Activated naive CD4-positive, alpha-beta T cell treated with Interleukin-2 at 50 U/mL for 16 hours (primary cell): ENCODE measurements at places on chromosomes 16 and 17.

- no peak for DNase-seq
These were observed 12.4 kb upstream of the ST6GALNAC2 start for GRCh38 chr17:76598004-76598439.

DNA sequence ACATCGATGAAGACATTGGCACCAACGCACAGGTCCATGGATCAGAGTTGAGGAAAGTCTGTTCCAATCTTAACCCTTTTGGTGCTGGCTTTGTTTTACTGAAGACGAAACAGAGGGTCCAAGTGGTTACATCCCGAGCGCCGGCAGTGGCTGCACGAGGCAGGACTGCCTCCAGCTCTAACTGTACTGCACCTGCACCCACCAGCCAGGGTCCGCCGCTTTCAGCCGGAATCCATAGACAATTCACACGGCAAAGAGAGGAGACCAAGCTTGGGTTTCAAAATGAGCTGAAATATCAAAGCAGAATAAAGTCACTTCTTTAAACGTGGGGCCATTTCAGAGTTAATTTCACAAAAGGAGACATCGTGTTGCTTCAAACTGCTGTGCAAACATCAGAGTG is 21.2 kb upstream of the ZC3H18 start:
- DNase-seq: no peak

DNA sequence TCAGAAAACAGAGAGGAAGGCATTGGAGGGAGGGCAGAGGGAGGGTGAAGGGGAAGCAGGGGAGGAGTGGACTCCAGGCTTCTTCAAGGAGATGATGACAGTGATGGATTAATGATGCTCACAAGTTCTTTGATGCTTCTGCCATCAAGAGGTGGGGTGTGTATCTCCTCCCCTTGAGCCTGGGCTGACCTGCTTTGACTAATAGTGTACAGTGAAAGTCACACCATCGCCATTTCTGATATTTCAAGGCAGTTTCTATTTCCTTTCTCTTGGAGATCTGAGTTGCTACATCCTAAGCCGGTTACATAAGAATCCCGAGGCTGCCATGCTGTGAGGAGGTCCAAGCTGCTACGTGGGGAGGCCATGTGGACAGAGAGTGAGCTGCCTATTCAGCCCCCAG is 312.5 kb downstream of the MAF start:
- DNase-seq: peak; percentile 23

GRCh38 chr16:56475201-56475600 is 23.8 kb downstream of the OGFOD1 start:
- DNase-seq: no peak

DNA sequence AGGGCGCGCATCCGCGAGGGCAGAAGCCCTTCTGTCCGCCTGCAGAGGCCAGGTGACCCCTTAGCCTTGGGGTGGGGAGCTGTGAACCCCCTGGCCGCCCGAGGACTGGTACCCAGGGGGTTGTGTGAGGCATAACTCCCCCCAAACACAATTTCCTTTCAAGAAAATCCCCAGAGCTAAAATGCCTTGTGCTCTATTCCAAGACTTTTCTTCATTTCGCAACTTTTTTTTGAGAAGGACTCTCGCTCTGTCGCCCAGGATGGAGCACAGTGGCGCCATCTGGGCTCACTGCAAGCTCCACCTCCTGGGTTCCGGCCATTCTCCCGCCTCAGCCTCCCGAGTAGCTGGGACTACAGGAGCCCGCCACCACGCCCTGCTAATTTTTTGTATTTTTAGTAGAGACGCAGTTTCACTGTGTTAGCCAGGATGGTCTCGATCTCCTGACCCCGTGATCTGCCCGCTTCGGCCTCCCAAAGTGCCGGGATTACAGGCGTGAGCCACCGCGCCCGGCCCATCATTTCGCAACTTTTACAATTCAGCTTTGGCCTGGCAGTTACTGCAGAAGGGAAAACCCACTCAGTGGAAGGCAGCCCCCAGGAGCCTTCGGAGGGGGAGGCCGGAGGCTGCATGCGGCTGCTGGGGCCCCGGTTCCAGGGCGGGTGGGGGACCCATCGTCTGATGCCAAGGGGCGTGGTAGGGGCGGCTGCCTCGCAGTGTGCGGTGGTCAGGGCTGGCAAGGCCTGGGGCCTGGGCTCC is 963 bp upstream of the APRT start:
- no peak for DNase-seq

GRCh38 chr17:8392274-8392673 is 5.4 kb downstream of the RNF222 start:
- DNase-seq: no peak

DNA sequence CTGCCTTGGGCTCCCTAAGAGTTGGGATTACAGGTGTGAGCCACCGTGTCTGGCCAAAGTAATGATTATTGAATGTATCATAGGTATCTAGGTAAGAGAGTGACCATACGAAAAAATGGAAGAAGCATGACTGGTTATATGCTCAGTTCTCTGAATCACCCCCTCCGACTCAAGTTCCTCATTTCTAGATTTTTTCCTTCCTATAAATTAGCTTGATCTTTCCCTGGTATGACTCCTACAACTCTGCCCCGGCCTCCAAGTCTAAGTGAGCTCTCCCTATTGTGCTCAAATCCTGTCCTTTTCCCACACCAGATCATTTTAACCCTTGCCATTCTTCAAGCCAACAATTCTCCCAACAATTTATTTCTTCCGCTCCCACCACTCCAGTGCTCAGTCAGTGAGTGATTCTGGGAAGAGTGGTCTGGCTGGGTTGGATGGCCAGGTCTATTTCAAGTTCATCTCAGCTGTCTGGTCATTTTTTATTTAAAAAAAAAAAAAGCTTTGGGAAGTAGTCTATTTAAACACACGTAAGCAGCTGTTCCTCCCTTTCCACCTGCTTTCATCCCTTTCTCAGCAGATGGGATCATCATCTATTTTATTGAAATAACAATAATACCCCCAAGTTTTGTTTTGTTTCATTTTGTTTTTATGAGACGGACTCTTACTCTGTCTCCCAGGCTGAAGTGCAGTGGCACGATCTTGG is 120.2 kb upstream of the HS3ST2 start:
- DNase-seq: no peak

DNA sequence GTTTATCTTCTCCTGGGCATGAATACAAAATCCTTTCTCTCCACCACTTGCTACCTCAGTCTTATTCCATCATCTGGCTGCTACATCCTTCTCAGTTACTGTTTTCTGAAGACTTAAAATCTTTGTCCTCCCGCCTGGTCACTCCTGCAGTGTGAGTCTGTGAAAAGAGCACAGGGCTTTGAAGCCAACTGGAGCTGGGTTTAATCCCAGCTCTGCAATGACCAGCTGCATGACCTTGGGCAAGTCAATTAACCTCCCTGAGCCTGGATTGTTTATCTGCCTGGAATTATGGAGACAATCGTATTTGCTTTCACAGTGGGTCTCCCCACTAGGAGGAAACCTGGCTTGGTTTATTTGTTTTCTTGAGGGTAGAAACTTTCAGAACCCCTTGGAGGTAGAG is 183.2 kb downstream of the GSG1L start:
- no peak for DNase-seq

GRCh38 chr17:12024327-12024726 is 3.6 kb downstream of the MAP2K4 start:
- DNase-seq: no peak

DNA sequence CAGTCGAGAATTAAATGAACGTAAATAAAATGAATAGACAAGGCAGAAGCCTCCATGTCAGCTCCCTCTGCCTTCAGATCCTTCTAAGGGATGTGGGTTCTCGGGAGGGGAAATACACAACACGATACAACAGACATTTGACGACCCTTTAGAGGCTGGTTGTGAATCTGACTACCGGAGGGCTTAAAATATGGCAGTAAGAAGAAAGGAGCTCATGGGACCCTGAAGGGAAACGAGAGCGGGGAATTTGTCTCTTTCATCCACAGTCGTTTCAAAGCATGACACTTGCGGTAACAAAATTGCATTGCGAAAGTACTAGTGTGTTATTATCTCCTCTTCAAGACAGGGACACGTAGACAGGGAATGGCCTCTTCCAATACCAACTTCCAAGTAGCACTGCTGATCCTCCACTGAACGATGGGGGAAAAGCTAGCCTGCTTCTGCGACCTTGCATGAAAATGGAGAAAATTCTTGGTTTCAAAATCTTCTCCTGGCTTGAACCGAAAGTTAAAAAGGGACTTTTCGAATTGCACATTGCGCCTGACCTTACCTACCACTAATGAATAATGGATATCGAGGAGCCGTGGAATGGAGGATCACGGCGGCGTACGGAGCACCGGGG is 1.2 kb upstream of the TNRC6C start:
- DNase-seq: no peak

DNA sequence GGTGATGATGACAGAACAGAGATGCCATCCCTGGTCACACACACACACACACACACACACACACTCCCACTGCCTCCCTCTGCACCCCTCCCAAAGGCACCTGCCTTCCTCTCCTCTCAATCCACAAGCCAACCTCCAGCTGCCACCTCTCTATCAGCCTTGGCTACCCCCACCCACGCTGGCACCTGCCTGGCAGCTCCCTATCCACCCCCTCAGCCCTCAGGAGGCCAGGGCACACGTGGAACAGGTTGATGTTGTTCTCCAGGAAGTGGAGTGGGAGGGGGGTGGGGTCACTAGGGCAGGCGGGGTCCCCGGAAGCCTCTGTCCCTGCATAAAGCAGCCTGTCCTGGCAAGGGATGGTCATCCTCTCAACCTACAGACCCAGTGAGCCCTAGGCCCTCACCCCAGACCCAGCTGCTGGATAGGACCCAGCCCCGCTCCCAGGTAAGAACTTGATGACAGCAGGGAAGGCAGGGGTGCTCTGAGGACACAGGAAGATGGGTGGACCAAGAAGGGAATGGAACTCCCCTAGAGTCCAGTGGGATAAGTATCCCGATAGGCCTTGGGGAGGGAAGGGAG is at the start of gene GSDMA:
Gene GSDMA, plus strand, starts transcription at position 363 of the 579 bp plus-strand sequence. CDS start 2,684 bp downstream, outside the sequence.
- peak; percentile 17 for DNase-seq

- no peak for DNase-seq
These were observed 34.9 kb upstream of the SSTR5 start for GRCh38 chr16:1037394-1038257.

DNA sequence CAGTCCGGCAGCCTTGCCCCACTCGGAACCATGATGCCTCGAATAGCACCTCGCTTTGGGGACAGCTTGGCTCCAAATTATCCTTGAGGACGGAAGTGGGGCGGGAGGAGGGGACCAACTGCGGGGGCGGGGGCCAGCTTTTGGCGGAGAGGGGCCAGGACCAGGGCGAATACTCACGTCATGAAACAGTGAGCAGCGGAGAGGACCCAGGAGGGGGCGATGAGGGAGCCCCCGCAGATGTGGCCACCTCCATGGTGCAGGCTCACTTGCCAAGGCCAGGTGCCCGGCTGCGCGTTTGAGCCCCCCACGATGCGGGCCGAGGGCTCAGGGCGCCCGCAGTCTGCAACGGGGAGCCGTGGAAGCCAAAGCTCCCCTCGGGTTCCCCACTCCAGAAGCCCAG is 970 bp downstream of the PRSS36 start:
- DNase-seq: no peak

DNA sequence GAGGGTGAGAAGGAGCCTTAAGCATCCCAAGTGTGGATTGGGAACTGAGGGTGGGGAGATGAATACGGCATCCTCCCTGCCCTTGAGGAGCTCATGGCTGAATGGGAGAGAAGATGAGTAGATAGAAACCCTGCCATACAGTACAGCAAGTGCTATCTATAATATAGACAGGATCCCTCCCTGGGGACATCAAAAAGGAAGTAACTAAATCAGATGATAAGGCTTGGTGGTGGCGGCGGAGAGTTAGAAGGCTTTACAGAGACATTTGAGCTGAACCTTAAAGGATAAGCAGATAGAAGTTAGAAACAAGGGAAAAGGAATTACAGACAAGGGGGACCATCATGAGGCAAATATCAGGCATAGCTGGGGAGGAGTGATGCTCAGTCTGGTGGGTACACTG is 67.5 kb upstream of the TMEM132E start:
- no peak for DNase-seq

- no peak for DNase-seq
These were observed 47.1 kb downstream of the TEX2 start for GRCh38 chr17:64216000-64216337.

- DNase-seq: no peak
These were observed 36.4 kb downstream of the SLC7A5 start for GRCh38 chr16:87832741-87833502.

GRCh38 chr17:65498816-65499215 is 62.6 kb downstream of the AXIN2 start:
- DNase-seq: no peak

DNA sequence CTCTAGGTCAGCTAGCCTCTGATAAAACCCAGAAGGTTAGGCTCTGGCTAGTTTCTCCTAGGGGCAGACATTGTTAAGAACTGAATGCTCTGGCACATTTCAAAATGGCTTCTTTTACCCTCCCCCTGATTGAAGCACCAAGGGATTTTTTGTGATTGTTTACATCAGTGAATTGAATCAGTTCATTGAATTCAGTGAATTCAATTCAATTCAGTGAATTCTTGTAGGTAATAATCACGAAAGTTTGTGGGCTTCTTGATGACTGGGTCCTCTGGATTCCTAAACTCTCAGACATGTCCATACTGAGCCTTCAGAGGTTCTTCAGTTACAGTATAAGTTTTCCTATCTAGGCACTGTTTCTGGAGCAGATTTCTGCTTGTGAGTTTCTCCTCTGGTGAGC is 135.2 kb upstream of the ELAC2 start:
- DNase-seq: no peak

- no peak for DNase-seq
These were observed 27.1 kb downstream of the MEOX1 start for GRCh38 chr17:43634591-43635125.

GRCh38 chr16:89409161-89409711 is 81.1 kb downstream of the ANKRD11 start:
- DNase-seq: peak; percentile 67
